Astrocyte of the spinal cord (primary cell): ENCODE measurements at places on chromosomes 1 and 21.

DNA sequence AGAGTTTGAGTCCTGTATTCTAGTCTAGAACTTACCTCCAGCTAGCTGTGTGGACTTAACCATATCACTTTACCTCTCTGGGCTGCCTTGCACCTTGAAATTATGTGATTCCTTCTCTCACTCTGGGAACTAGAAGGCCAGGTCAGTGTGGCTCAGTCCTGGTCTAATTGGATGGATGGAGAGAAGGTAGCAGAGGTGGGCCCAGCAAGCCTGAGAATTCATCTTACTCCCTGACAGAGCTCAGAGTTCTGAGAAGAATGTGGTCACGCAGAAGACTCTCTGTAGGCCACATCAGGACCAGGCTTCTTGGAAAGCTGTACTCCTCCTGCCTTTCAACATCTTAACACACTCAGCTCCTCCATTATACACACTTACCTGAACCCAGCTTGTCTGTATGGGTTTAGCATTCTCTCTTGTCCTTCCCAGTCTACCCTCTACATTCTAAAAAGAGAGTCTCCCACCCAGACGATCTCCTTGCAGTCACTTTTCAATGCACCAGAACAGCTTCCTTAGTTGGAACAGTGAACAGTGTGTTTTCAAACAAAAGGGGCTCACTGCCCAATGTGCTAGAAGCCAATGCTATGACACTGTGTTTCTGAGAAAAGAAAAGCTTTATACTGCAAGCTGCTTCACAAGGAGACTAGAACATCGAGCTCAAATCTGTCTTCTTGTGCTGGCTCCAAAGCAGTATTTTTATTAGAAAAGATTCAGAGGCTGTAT, 60.5 kb downstream of the CAPN9 start:
- DNase-seq, result no peak

DNA sequence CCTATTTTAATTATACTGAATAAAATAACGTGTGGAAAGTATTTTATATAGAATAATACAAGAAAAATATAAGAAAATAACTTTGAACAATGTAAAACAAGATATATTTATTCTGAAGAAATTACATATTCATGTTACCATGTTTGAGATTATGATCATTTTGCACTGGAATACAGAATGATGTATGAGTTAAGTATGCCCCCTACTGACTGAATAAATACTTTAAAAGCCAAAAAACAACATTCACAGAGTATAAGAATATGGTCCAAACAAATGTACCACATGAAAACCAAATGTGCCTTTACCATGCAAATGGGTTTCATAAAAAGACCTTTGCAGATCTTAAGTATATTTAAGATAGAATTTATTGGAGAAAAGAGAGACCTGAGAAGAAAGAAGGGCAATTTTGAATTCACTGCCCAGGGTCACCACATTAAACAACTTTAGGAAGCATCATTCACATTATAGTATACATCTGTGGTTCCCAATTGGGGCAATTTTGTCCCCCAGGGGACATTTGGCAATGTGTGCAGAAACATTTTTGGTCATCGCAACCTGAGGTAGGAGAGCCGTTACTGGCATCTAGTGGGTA, 136.6 kb upstream of the GFI1 start:
- peak; percentile 20 for DNase-seq

- peak; percentile 31 for DNase-seq
Observed at GRCh38 chr21:31872452-31873274, at the start of gene HUNK. Gene HUNK, plus strand, starts transcription at chr21:31873020. Its CDS starts 655 bp downstream, at chr21:31873675.

DNA sequence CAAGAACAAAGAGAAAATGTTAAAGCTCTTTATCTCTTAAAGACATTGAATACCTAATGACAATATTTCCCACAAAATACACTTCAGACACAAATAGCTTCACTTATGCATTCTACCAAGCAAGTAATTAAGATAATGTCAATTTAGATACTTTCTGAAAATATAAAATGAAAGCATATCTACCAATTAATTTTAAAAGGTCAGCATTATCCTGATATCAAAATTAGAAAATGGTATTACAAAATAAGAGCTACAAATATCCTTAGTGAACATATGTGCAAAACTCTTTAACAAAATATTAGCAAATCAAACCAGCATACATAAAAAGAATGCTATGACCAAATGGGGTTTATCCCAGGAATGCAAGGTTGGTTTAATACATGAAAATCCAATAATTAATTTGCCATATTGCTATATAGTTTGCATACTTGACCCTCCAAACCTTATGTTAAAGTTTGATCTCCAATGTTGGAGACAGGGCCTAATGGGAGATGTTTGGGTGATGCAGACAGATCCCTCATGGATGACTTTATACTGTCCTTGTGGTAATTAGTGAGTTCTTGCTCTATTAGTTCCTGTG, 4.2 kb upstream of the KIFAP3 start:
- no peak for DNase-seq

DNA sequence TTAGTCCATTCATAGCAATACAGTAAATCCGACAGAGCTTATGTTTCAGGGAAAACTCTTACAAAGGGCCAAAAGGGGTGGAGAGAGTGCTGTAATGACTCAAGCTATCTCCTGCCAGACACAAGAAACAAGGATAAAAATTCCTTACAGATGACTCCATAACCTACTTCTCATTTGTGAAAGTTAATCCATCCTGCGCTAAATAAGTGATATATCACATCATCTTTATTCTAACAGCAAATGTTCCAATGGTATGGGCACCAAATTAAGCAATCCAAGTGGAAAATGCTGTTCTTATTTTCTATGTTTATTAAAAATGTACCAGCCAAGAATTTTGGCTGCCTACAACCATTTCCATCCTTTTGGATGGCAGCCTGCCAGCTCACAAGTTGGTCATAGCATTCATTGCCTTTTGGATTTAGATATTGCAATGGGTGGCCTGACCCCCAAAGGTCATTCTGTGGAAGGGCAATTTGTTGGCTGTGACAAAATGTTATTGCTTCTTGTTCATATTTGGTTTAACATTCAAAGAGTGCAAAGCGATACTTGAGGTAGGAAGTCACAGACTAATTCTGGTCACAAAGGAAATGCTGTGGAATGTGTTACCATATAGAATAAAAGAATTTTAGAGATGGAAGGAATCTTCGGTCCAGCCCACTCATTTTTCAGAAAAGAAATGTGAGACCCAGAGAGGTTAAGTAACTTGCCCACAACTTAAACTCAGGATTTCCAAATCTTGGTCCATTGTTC, 2.8 kb upstream of the ENAH start:
- DNase-seq, result peak; percentile 98

DNA sequence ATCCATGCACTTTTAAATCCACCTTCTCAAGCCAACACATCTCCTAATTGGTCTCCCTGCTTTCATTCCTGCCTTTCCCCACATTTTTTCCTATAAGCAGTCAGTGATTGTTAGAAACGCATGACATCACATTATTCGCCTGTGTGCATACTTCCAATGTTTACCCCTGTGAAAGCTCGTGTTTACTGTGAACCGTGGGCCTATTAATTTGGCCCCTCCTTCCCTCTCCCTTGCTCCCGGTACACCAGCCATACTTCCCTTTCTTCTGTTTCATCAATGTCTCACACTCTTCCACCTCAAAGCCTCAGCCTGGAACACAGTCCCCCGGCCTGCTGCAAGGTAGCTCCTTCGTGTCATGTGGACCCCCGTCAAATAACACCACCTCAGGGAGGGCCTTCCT, 9.1 kb downstream of the MTOR start:
- no peak for DNase-seq

DNA sequence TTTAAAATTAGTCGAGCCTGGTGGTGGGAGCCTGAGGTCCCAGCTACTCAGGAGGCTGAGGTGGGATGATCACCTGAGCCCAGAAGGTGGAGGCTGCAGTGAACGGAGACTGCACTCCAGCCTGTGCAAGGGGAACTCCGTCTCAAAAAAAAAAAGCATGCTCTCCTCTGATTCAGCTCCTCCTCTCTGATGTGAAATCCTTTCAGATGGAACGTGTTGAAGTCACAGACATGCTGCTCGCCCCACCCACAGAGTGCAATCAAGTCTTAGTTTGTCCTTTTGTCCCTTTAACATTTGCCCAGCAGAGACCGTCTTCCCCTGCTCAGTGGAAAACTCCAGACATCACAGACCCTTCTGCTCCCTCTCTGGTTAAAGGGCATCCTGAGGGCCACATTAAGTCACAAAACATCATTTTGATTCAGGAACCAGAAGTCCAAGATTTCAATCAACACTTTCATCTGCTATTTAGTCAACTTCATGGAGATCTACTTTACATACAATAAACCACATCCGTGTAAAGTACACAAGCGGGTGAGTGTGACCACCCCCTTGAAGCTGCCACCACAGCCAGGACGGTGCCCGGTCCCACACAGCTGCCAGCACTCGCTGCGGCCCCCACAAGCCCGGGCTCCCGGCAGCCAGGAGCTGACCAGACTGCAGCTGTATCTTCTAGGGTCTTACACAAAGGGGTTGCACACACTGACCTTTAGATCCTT, 18.9 kb upstream of the RNF223 start:
- no peak for DNase-seq

- no peak for DNase-seq
Observed at GRCh38 chr1:119676571-119677206, 28.6 kb upstream of the ZNF697 start.

DNA sequence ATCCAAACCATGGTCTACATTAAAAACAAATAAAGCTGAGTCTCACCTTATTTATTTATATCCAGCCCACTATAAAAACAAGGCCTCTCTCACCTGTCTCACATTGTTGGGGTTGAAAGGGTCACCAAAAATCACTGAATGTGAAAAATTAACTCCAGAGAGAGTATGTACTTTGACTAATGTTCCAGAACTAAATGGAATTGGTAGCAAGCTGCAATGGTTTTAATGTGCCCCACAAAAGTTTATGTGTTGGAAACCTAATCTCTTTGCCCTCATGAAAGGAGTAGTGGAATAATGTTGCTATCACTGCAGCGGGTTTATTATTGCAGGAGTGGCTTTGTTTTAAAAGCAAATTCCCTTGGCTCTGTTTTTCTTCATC, 230.3 kb downstream of the LTN1 start:
- DNase-seq, result no peak

DNA sequence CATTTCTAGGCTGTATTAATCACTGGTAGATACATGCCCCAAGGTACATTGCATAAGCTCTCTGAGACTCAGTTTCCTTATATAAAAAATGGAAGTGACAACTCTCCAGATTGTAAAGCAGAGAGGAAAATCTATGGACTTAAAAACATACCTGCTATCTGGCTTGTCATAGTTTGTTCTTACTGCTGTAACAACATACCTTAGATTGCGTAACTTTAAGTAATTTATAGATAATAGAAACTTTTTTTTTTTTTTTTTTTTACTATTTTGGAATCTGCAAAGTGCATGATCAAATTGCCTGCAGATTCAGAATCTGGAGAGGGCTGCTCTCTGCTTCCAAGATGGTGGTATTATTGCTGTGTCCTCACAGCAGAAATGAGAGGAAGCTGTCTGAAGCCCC, 827.7 kb upstream of the BRINP3 start:
- no peak for DNase-seq

DNA sequence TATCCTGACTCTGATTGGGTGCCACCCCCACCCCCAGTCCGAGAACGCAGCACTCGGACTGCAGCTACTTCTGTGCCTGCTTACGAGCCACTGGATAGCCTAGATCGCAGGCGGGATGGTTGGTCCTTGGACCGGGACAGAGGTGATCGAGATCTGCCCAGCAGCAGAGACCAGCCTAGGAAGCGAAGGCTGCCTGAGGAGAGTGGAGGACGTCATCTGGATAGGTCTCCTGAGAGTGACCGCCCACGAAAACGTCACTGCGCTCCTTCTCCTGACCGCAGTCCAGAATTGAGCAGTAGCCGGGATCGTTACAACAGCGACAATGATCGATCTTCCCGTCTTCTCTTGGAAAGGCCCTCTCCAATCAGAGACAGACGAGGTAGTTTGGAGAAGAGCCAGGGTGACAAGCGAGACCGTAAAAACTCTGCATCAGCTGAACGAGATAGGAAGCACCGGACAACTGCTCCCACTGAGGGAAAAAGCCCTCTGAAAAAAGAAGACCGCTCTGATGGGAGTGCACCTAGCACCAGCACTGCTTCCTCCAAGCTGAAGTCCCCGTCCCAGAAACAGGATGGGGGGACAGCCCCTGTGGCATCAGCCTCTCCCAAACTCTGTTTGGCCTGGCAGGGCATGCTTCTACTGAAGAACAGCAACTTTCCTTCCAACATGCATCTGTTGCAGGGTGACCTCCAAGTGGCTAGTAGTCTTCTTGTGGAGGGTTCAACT, 2.1 kb downstream of the RBM15 start:
- no peak for DNase-seq

- DNase-seq, result no peak
Observed at GRCh38 chr1:221076391-221076811, 197.2 kb downstream of the HLX start.

GRCh38 chr21:16834791-16835190, 678.1 kb upstream of the CXADR start:
- DNase-seq, result no peak

DNA sequence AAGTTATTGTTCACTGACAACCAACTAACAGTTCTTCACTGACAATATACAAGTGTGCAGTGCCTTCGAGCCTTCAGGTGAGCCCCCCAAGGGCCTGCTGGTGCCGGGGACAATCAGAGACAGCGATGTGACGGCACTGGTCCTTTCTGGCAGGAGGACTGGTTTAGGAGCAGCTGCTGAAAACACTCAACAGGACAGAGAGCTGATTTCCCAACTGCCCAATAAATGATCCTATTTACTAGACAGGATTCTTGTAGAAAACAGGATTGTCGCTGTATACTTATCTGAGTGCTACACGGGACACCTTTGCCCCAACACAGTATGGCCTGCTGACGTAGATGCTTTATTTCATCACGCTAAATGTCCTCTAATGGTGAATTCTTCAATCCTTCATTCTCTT, 65.4 kb downstream of the TP53BP2 start:
- no peak for DNase-seq

DNA sequence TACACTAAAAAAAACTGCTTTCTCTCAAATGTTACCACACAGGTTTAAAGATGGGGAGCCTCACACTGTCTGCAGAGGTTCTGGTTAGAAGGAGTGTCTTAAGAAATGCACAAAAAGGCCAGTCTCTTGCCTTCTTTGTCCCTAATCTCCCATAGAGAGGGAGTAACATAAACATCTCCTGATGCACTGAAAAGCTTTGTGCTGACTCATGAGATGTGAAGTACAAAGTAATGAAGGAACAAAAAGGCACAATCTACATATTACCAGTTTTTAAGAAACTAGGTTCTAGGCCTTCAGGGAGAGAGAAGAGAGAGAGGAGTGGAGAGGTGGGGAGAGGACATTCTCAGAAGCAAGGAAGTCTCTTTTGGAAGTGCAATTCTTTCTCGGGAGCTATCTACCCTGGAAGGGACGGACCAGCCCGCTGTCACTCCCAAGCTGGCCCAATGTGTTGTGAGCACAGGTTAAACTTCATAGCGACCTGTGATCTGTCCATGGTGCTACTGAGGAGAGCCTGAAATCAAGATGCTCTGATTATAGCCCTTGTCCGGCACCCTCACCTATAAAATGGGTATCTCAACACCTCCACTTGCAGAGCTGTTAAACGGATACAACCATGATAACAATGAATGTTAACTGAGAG, 458.1 kb downstream of the DISC1 start:
- peak; percentile 16 for DNase-seq

- no peak for DNase-seq
Observed at GRCh38 chr1:74731399-74732052, 1.3 kb downstream of the CRYZ start.
